ENCODE measurements at places on chromosomes 11 and 22. TPM values are rescaled to one million over a fixed set of nuclear protein-coding genes. Genes with fewer than 3 reads are reported as not detected.

KIAA1671 gene
- 32.3 TPM for total RNA-seq

DNA sequence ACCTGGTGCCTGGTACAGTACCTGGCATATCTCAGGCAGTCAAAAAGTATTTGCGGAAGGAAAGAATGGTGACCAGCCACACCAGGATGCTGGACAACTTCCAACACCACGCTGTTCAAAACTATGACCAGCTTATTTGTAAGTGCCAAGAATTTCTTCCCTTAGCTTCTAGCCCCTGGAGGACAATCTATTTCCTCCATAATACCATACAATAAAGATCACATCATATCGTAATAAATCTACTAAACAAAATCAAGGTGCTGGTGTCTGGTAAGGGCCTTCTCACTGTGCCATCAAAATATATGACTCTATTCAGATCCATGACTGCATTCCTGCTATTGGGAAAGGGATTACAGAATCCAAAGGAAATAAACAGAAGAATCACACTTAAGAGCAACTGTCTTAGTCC is 51.5 kb downstream of the ALG9 start:
- no peak for DNase-seq

- no peak for DNase-seq
Observed at GRCh38 chr11:126583594-126584427, 228.3 kb downstream of the ST3GAL4 start.

IRAG1 gene
- 0.21 TPM for total RNA-seq

- DNase-seq: no peak
Observed at GRCh38 chr22:40235308-40235707, 57.6 kb downstream of the TNRC6B start.

- DNase-seq: no peak
Observed at GRCh38 chr11:10488934-10489691, 34.0 kb downstream of the AMPD3 start.

- no peak for DNase-seq
Observed at GRCh38 chr22:47301820-47302475, 539.5 kb downstream of the TBC1D22A start.

KRTAP5-6 gene
- total RNA-seq: not detected

DNA sequence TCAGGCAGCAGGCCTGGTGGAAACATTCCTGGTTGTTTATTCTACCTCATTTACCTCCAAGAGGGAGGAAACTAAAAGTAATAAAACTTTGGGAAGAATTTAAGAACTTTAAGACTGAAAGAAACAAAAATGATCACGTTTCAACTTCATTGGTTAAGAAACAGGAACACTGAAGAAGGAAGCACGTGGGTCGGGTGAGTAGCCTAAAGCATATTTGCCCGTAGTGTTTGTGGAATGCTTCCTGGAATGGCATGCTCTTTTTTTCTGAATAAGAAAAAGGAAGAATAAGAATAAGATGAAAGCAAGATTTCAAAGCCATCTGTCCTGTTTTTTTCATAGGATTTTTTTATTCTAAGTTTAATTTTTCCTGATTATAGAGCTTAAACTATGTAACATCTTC is 83.1 kb downstream of the WNT11 start:
- no peak for DNase-seq

DNA sequence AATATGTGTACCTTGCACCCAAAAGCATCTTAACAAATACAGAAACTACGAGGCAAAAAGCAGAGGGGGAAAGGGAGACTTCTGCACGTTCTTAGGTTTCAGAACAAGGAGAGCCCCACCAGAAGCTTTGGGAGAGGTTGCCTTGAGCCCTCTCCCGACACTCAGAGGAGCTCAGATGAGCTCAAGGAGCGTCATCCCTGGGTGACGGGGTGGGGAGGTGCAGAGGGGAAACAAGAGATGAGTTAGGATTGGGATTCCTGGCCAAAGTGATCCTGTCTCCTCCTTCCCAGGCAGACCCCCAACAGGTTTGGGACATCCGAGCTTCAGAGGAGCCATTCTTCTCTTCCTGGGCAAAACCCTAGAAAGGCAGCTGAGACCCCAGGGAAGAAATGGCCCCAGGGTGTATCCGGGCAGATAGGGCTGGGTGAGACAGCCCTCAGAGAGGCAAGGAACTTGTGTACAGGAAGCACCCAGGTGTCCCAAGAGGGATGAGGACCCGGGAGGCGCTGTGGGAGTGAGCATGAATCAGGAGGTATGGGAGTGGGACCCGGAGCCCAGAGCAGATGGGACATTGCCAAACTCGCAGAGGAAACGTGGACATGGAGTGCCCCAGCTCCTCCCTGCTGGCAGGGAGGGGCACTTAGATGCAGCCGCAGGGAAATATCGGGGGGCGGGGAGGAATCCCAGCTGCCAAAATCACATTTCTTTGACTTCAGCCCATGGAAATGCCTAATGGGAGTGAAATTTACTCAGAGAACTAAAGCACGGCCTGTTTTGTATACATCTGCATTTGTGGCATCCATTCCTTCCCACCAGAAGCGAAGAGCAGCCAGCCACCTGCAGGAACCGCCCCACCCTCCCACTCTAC is 12.4 kb downstream of the C1QTNF6 start:
- no peak for DNase-seq

DNA sequence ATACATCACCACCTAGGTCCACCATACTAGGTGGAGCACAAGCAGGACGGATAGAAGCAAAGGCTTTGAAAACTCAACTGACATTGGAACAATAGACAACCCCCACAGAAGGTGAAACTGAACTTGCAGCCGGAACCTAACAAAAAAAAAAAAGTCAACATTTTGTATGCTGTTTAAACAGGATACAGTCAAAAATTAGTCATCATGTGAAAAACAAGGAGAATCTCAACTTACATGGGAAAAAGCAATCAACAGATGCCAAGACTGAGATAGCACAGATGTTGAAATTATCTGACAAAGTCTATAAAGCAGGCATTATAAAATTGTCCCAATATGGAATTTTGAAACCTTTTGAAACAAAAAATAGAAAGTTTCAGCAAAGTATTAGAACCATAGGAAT is 123.8 kb downstream of the RAB38 start:
- DNase-seq: no peak

KCNK4 gene
- total RNA-seq: not detected

TIGD3 gene
- total RNA-seq: 0.89 TPM

RAB36 gene
- 5.7 TPM for total RNA-seq

GRCh38 chr11:122367809-122368231 is 251.8 kb upstream of the BLID start:
- no peak for DNase-seq

DNA sequence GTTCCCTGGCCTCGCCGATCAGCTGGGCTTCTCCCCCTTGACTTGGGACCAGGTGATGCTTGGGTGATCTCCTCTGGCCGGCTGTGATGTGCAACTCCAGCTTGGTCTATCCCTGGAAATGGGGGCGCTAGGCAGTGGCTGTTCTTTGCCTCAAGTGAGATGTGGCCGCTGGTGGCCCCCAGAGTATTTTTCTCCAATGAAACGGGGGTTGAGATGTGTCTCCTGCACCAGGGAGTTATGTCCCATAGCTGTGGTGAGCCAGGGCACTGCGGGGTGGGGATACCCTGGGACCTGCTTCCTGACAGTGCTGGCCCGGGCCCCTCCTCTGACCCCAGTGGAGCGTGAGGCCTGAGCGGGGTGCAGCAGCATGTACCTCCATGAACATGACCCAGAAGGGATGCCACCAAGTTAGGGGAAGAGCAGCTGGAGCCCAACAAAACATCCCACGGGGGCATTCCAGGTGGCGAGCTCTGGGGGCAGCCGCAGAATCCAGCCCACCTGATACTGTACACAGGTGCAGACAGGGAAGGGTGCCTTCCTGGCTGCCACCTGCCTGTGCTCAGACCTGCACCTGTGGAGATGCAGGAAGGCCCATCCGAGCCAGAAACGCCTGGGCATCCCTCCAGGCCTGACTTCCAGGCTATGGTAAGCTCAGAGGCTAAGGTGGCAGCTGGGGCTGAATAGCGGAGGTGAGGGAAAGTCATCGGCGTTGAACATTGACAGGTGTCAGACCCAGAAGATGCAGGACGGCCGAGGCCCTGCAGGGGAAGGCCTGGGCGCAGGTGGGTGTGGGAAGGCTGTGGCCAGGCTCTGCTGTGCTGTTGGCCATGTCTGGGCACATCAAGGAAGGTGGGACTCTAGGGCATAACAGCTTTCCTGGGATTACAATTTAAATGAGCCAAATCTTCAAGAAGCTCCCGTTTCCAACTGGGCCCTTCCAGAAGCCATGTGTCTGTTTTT is 97.3 kb downstream of the CTTN start:
- DNase-seq: no peak

DNA sequence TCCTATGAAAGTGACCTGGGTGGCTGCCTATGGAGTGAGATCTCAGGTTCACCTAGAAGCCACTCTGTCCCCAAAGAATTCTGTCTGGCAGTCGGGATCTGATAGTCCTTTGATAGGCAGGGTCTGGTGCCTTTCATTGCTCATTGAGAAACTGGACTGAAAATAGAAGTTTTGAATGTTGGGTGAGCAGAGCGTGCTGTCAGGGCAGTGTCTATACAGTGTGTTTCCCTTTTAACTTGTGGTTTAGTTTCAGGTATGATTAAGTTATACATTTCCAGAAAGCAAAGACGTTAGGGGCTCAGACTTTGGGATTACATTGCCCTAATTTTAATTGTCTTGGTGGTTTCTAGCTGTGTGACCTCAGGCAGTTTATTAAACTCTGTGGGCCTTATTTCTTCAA is 111.3 kb upstream of the PAX6 start:
- no peak for DNase-seq

- DNase-seq: no peak
Observed at GRCh38 chr11:30521297-30522071, 64.7 kb downstream of the MPPED2 start.

DNA sequence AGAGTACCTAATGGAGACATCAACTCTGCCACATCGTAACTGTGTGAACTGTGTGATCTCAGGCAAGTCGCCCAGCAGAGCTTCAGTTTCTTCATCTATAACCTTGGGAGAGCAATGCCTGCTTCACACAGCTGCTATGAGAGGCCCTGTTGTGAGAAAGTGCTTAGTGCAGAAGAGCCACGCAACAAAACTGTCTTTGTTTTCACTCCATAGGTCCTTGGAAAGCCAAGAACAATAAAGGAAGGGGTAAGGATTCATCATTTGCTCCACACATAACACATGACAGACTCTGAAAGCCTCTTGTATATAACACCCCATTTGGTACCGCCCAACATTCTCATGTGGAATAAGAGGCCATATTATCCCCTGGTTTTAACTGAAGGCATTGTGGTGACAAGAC is 231.9 kb upstream of the ISX start:
- DNase-seq: no peak

SLC22A6 gene
- not detected for total RNA-seq

DNA sequence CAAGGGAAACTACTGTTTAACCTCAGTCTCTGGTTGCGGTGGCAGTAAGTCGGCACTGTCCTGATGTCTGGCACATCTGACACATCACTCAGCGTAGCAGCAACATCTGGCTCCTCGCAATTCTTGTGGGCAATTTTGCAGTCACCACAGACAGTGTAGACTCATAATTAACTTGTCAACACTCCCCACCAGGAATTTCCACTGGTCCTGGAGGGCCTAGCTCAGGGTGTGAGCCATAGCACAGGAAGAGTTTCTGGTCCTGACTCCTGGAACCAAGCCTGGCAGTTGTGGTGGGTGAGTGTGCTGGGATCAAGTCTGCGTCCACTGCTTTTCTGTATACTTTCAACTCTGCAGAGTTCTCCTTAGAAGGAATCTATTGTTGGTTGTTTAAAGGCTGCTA is 209.7 kb downstream of the SNX19 start:
- no peak for DNase-seq

C22orf15 gene
- not detected for total RNA-seq

HIC2 gene
- total RNA-seq: 5.9 TPM

DNA sequence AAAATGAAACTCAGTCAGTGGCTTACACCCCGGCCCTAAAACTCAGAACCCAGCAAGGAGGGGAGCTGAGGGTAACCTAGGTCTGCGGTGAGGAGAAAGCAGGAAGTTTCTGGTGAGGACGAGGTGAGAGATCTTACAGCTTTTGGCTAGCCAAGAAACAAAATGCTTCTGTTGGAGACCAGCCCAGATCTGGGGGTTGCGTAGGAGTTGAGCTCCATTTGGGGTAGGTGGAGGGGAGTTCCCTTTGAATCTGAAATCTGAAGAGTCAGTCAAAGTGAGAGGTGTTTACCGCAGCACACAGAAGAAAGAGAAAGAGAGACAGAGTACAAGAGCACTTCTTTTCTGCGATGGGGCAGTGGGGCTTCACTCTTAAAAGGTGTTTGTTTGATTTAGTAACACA is 29.6 kb downstream of the EHF start:
- DNase-seq: no peak

GRCh38 chr11:18075444-18075843 is 29.4 kb upstream of the TPH1 start:
- DNase-seq: no peak

GRCh38 chr11:27309046-27309445 is 54.0 kb downstream of the CCDC34 start:
- no peak for DNase-seq

DNA sequence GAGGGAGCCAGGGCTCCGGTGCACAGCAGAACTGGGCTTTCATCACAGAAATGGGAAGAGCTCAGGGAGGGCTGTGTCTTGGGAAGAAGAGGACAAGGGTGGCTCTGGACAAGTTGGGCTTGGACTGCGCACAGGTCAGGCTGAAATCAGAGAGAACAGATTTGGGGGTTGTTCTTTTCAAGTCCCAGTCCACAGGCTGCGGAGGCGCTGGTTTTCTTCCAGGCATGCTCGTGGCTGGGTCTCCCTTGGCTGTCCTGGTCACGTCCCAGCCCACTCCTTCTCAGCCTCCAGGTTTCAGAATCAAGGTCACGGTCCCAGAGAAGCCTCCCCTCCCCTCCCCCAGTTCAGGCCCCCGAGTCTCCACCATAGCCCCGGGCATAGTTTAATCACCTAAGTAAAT is 17.0 kb downstream of the NECTIN1 start:
- no peak for DNase-seq

LARGE2 gene
- total RNA-seq: 11.2 TPM

DNA sequence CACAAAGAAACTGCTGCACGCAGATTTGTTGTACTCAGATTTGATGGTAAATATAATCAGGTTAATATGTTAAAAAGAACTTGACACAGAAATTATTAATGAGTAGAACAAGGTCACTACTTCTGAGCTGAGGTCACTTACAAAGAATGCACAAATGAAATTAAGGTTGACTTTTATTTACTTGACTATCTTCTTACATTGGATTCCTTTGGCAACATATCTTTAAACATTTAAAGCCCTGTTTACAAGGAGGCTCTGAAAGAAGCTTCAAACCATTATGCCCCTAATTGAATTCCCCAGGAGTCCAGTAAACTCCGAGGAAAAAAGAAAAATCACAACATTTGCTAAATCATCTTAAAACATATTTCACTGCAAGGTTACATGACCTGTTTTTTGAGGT is 245.5 kb downstream of the SOX6 start:
- no peak for DNase-seq

DNA sequence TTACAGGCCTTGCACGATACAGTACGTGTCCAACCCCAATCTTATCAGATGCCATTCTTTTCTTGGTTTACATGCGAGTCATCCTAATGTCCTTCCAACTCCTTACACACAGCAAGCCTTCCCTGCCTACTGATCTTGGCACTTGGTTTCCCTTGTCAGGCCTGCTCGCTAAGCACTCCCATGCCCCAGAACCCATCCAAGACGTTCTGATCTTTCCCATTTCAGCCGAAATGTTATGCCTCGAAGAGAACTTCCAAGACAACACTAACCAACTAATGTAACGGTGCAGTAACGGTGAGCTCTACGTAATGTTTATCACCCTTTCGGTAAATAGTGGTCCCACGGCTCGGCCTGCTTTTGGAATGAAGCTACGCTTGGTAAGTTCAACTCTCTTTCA is 521 bp downstream of the PES1 start:
- no peak for DNase-seq
